SK-N-SH (cell line): ENCODE measurements at places on chromosomes 2 and 18. TPM values are rescaled to one million over a fixed set of nuclear protein-coding genes. Genes with fewer than 3 reads are reported as not detected.

DNA sequence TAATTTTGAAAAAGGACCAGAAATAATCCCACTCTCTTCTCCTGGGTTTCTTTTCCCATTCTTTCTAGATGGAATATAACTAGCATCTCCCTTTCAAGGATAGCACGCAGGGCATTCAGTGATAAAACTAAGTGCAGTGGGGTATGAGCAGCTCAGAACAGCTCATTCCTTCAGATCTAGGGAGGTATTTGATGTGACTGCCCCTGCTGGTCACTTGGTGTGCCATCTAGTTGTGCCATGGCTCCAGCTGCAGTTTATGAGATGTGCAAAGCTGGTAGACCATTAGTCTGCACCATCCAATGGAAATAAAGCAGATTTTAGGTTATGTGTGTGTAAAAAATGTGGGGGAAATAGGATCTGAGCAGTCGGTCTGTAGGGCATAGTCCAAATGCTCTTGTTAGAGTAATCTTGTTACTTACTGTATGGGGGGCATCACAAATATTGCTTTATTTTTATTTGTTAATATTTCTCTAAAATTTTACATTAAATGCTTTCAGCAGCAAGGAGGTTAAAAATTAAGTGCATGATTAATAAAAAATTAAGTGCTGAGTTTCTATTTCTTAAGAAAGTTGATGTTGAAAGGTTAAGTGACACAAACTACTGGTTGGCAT, 38.9 kb downstream of the CTAGE1 start:
- DNase-seq, result peak; percentile 22

- peak; percentile 32 for DNase-seq
These were observed 219.8 kb downstream of the SH3BP4 start for GRCh38 chr2:235171550-235172031.

GRCh38 chr2:24926602-24927252, 6.7 kb upstream of the ADCY3 start:
- DNase-seq, result no peak

DNA sequence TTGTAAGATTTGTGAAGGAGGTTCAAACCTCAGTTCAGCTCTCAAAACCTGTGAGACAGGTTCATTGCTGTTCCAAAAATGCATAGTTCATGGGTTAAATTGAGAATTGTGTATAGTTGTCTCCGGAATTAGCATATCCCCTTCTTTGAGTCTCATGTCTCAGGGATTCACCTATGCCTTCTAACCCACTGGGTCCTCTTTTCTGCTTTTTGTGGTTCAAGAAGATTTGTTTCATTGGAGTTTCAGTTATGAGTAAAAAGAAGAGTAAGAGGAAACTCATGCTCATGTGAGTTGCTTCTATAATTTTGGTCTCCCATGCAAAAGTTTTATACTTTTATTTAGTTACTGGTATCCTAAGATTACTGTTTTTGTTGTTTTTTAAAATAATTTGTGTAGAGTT, 1219.8 kb upstream of the ZEB2 start:
- DNase-seq, result no peak

DNA sequence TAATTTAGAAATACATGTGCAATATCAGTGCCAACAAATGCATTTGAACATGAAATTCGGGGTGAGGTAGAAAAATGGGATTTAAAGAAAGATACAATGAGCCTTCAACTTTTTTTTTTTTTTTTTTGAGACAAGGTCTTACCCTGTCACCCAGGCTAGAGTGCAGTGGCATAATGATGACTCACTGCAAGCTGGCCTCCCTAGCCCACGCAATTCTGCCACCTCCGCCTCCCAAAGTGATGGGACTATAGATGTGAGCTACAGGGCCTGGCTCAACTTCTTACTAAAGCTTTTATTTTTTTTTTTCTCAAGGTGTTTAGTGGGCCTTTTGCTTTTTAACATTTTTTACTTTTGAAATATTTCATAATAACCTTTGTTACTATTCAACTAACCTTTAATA, 365.6 kb downstream of the LRRTM4 start:
- DNase-seq, result no peak

Gene HMSD
- polyA plus RNA-seq, result not detected in 2 replicates

Gene PMAIP1
- polyA plus RNA-seq, result 74.5 and 76.9 TPM in 2 replicates

Gene BMP10
- not detected in 2 replicates for polyA plus RNA-seq

Gene CLIP4
- polyA plus RNA-seq, result 12.7 and 20.7 TPM in 2 replicates
